ENCODE measurements at places on chromosomes 7 and 10. TPM values are rescaled to one million over a fixed set of nuclear protein-coding genes. Genes with fewer than 3 reads are reported as not detected.

- no peak for DNase-seq
These were observed 6.2 kb downstream of the ATP6V0E2 start for GRCh38 chr7:149879766-149880637.

GRCh38 chr10:7618461-7618860 lies 48.3 kb downstream of the ITIH5 start:
- DNase-seq, result no peak

DNA sequence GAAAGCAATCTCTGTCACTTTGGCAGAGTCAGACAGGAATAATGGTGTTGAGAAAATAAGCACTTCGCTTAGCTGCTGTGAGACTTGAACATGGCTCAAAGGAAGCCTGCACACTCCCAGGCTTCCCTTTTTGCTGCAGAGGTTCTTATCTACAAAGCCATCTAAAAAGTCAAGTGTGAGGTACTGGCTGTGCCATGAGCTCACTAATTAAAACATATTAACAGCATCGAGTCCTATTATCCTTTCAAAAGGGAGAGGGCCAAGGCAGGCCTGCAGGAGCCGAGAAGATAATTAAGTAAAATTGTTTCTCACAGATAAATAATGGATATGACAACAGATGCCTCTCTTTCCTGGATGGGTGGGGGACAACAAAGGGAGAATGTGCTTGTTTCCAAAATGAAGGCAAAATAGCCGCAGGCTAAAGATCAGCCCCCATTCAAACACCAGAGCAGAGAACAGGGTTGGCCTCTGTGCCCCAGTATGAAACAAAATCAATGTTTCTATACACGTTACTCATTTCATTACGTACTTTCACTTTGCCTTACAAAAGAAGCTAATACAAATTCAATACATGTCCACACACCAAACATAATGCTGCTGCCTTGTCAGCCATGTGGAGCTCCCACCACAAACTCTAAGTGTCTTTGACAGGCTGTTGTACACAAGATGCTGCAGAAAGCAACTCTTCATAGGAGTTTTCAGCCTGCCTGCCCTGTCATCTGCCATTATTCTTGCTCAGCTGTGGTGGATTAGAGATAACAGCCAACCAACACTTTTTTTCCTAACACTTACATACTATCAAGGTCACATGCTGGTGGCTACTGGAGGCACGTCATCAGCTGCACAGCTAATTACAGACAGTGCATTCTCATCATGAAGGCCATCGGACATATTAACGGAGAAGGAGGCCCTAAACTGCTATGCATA lies 55.3 kb downstream of the ELAPOR2 start:
- DNase-seq, result no peak

GRCh38 chr10:344582-345200 lies 209.4 kb downstream of the ZMYND11 start:
- no peak for DNase-seq

DNA sequence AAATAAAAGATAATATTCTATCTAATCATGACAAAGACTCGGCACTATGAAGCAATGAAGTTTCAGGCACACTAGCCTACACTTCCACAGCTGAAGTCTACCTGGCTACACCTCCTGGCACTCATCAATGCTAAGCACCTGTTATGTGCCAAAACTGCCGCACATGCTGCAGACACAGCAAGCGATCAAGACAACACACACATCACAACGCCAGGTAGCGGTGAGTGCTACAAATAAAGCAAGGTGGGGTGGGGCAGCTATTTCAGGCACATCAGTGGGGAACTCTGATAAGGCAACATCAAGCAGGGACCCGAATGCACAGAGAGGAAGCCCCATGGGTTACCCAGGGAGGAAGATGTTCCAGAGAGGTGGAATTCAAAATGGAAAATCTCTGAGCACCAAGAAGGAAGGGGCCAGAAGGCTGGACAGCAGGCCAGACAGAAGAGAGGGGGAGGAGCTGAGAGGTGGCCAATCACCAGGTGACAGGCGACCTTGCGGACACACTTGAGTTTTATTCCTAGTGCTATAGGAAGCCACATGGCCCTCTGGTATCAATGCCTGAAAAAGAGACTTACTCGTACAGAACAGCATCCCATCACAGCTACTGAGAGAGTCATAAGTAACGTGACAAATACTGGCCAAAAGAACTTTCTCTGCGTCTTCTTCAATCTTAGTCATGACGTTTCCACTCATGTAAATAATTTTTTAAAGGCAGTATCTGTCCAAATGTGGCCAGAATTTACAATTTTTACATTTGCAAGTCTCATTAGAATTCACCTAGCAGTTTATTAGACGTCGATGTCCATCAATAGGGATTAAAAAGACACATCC lies 8.0 kb downstream of the PSAP start:
- DNase-seq, result no peak

DNA sequence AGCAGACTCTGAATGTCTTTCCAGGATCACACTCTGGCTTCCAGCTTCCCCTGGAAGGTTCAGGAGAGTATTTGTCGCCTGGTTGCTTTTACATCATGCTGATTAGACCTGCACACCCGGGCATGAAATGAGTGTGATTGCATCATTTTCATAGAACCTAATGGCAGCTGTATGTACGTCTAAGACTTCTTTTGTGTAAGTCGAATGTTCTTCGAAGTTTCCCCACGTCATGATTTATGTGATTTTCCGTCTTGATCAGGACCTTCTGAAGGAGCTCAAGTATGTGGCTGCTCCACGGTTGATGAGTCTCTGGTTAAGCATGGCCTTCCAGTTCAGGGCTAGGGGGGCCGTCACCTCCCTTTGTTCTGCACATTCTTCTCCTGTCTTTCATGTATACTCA lies 4.5 kb downstream of the EIF4H start:
- DNase-seq, result no peak

- DNase-seq, result no peak
These were observed 112.5 kb downstream of the GNAI1 start for GRCh38 chr7:80247144-80247543.

STK31 gene
- 0.06 TPM for total RNA-seq
